ENCODE measurements at places on chromosomes 2 and 18.

GRCh38 chr18:26477828-26478466, 70.4 kb downstream of the KCTD1 start:
- DNase-seq, result no peak

GRCh38 chr2:12507295-12507694, 209.4 kb upstream of the TRIB2 start:
- DNase-seq, result no peak

GRCh38 chr2:218368150-218368528, 11.5 kb downstream of the CATIP start:
- DNase-seq, result no peak

GRCh38 chr18:32918692-32919250, 145.9 kb upstream of the KLHL14 start:
- no peak for DNase-seq

- DNase-seq, result no peak
Measured at GRCh38 chr2:22694300-22694699, 690.7 kb upstream of the KLHL29 start.

Measured in endothelial cell (in vitro differentiated cells).